SIG-M5 (cell line): ENCODE measurements at places on chromosomes 1 and 21.

- no peak for DNase-seq
Measured at GRCh38 chr1:211334986-211335385, 8.4 kb downstream of the TRAF5 start.

GRCh38 chr1:78080767-78081166, 35.0 kb downstream of the GIPC2 start:
- DNase-seq, result no peak

DNA sequence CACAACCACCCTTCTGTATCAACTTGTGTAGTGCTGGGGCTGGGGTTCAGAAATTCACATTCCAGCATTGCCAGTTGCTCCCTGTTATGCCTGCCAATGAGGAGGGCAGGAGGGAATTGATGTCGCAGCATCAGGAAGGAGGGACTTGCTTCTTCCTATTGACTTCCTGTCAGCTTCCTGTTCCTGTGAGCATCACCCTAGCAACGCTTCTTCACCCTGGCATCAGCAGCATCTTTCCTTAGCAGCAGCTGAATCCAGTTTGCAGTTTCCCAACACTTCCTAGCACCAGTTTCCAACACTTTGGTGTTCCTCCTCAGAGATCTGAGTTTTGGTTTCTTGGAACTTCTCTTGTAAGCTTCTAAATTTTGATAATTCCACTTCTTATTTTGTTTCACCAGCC, 8.9 kb upstream of the TRIM62 start:
- no peak for DNase-seq

- DNase-seq, result no peak
Measured at GRCh38 chr1:162993846-162994245, 75.3 kb upstream of the RGS4 start.

DNA sequence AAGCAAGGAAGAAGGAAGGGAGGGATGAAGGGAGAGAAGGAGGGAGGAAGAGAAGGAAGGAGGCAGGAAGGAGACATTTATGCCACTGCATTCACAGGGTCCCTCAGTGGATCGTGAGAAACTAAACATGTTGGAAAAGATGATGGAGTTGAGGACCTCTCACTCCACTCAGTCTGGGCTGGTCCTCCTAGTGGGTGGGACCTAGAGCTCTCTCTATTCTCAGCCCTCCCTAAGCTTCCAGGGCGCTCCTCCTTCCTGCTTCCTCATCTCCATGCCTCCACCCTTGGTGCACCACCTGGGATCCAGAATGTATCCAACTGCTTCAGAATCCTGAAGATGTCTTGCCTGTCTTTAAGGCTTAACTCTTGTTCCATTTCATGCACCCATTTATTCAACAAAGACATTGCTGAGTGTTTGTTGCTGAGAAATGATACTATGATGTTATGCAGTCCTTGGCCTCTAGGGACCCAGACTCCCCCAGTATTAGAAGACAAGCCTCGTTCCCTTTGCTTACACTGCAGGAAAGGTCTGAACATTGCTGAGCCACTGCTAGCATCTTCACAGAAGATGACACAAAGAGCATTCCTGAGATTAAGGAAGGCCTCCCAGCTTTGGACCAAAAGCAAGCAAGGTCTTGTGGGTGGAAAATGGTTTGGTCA, 88.5 kb downstream of the BEND5 start:
- no peak for DNase-seq

DNA sequence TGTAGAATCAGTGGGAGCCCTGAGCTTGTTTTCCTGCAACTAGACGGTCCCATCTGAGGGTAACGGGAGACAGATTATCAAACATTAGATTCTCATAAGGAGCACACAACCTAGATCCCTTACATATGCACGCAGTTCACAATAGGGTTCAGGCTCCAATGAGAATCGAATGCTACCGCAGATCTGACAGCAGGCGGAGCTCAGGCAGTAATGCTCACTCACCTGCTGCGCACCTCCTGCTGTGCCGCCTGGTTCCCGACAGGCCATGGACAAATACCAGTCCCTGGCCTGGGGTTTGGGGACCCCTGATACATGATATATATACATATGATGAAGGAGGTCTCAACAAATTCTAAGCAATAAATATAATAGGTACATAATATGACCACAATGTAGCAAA, 19.7 kb upstream of the SMIM12 start:
- DNase-seq, result no peak

DNA sequence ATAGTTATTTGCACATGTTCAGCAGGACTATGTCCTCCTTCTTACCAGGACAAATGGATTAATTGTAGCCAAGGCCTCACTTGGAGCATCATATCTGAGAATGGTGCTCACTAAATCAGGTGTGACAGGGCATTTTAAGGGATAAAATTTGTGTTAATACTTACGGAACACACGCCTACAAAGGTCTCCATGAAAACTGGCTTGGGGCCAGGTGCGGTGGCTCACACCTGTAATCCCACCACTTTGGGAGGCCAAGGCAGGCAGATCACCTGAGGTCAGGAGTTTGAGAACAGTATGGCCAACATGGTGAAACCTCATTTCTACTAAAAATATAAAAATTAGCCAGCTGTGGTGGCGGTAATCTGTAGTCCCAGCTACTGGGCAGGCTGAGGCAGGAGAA, 75.1 kb upstream of the CAPZB start:
- no peak for DNase-seq

GRCh38 chr1:23537296-23537973, 6.4 kb upstream of the E2F2 start:
- DNase-seq, result no peak

- DNase-seq, result no peak
Measured at GRCh38 chr1:159957824-159958268, 3.8 kb upstream of the SLAMF9 start.
